ENCODE measurements at places on chromosomes 6 and 20. TPM values are rescaled to one million over a fixed set of nuclear protein-coding genes. Genes with fewer than 3 reads are reported as not detected.

- DNase-seq = no peak
Measured at GRCh38 chr6:79257381-79258205, 23.1 kb upstream of the HMGN3 start.

DNA sequence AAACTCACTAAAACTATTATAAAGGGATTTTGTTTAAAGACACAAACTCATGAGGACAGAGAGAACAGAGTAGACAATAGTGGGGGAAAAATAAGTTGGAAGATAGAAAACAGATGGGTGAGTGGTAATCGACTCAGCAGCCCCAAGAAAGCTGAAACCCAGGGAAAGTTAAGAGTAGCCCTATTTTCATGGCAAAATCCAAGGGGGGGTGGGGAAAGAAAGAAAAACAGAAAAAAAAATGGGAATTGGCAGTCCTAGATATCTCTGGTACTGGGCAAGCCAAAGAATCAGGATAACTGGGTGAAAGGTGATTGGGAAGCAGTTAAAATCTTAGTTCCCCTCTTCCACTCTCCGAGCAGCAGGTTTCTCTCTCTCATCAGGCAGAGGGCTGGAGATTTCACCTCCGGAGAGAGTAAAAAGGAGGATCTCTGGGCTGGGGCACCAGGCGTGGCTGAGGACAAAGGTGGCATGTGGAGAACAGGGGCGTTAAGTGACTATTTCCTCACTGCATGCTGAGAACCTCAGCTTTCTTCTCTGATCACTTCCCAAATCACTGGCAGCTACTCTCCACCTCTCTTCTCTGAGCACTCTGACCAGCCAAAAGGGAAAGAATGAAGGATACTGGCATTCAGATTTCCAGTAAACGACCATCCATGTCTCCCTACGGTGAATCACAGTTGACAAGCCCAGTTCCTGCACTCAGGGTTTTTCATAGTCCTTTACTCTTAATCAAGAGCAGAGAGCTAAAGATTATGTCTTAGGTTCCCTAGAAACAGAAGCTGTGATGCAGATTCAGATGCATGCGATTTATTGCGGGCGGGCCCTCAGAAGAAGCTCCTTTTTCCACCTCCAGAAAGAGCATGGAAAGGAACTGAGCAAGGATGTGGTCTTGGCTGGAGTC lies 7.3 kb upstream of the RNF24 start:
- no peak for DNase-seq

GRCh38 chr6:43203029-43203717 lies 21.2 kb downstream of the CUL9 start:
- DNase-seq = no peak

- DNase-seq = no peak
Measured at GRCh38 chr6:56151609-56152224, 95.7 kb downstream of the COL21A1 start.

DNA sequence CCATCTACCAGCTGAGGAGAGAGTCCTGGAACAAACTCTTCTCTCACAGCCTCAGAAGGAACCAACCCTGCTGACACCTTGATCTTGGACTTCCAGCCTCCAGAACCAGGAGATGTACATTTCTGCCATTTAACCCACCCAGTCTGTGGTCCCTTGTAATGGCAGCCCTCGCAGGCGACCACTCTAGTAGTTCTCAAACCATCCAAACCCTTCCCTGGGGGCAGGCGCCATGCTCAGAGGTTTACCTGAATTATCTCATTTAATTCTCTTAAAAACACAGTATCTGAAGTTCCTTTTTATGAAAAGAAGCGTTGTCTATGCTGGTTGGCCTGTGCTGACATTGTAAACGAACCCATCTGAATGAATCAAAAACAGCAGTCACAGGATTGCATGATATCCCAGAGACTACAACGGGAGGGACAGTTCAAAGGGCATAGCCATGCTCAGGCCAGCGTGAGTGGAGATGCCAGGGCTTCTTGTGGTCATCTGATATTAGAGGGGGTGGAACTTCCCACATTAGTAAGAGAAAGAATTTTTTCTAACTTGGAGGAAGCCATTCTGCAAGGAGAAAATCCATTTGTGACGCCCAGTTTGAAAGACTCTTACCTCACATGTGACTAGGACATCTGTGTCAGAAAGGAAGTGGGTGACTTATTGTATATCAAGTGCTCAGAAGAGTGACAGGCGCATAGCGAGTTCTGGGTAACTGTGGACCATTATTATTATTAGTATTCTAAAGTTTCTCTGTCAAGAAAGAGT lies 17.2 kb upstream of the TAGAP start:
- no peak for DNase-seq

- DNase-seq = no peak
Measured at GRCh38 chr20:25195962-25196785, 662 bp downstream of the ENTPD6 start.

DNA sequence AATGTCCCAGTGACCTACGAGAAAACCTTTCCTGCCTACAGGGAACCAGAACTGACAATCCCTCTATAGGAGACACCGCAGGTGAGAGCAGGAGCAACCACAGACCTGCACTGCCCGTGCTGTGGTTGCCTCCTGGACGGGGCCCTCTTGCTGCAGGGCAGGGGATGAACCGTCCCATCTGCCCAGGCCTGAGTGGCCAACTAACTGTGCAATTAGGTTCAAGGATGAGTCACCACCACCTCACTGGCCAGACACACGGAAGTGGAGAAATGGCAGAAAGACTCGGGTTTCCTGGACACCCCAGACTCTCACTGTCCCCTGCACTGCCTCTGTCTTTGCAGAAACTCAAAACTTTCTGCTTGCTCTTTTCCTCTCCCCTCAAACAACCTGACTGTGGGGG lies 13.8 kb upstream of the HLA-G start:
- DNase-seq = no peak

DNA sequence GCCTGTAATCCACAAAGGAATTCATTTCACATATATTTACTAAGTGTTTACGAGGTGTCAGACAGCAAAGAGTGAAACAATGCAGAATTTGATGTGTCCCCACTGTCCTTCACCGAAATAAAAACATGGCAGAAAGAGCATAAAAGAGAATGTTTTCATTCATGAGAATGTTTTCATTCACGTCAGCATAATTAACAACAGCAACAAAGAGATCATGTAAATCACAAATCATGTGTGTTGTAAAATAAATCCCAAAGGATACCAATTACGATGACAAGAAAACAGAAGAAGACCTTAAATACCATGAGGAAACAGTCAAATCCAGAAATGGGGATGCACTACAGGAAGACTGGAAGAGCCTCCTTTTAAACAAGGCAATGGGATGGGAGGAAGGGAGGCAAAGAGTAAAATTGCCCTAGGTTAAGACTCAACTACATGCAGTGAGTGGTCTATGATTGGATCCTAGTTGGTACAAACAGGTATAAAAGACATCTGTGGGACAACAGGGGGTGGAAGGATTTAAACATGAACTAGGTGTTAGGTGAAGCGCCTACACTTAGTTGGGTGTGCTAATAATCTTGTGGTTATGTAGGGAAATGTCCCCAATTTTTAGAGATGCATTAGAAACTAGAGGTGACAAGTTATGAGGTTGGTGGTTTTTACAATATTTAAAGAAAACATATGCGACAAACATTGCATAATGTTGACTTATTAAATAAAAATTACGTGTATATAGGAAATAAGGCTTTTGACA lies 1.5 kb downstream of the ZSCAN31 start:
- no peak for DNase-seq

DNA sequence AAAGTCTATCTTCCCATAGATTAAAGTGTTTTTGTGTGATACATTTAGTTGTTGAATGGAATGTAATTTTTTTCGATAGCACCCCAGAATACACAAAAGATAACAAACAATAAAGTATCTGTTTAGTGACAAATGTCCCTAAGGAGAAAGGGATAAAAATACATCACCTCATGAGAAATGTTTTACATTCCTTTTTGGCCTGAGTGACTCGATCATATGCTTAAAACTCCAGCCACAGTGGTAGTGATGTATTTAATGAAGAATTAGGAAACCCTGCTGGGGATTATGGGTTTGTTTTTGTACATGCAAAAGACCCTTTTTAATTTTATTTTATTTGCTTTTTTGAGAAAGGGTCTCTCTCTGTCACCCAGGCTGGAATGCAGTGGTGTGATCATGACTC lies 4.3 kb upstream of the SGK1 start:
- no peak for DNase-seq

DNA sequence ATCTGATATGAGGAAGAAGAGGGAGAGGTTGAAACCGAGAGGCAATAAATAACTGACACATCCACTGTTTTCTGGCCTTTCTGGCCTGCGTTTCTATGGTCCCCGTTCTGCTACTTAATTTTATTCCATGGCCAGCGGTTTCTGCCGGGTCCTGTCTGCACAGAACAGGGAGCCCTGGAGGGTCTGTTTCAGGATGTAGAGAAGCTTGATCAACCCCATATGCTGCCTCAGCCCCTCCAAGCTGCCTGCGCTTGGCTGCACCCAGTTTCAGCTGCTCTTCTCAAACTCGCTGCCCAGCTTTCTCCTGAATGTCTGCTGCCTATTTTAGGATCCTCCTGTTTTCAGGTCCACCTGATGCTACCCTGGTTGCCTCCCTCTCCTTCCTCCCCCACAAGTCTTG lies 18.5 kb upstream of the PACSIN1 start:
- DNase-seq = no peak

- DNase-seq = no peak
Measured at GRCh38 chr20:17806739-17807441, 107.1 kb downstream of the BANF2 start.

- no peak for DNase-seq
Measured at GRCh38 chr6:17881085-17881858, 106.2 kb downstream of the KIF13A start.

GRCh38 chr20:45850926-45851325 lies 6.3 kb downstream of the ACOT8 start:
- no peak for DNase-seq

DNA sequence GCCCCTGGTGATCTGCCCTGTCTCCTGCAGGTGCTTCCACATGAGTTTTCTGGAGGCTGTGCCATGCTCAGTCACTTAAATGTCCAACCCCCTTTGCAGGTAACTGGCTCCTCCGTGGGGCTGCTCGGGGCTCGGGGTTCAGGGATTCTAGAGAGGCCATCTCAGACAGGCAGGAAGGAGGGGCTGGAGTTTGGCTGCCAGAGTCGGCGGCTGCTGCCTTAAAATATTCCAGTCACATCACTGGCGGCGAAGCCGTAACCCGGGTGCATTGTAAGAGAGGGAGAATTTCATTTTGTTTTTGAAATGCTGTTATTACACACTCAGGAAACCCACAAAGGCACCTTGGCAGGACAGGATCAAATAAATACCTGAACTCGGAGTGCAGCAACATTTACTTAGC lies 212.9 kb upstream of the PMEPA1 start:
- DNase-seq = no peak

- DNase-seq = no peak
Measured at GRCh38 chr6:169566961-169567750, 134.7 kb downstream of the WDR27 start.

- DNase-seq = no peak
Measured at GRCh38 chr20:23358563-23358906, 3.4 kb upstream of the GZF1 start.

DNA sequence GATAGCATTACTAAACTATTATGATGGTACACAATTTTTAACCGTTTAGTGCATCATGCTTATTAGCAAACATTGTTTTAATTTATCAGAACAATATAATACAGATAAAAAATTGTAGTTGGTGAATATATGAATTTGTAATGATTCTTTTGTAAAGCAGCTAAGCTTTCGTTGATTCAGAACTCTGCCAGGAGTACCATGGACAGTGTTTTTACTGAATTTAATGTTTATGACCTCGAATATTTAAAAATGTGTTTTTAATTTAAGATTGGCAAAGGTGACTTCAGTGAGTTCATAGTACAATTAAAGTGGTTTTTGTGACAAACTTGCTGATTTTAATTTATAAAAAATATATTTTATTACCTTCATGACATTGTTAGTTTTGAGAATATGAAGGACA lies 10.0 kb downstream of the AFDN start:
- DNase-seq = no peak

DNA sequence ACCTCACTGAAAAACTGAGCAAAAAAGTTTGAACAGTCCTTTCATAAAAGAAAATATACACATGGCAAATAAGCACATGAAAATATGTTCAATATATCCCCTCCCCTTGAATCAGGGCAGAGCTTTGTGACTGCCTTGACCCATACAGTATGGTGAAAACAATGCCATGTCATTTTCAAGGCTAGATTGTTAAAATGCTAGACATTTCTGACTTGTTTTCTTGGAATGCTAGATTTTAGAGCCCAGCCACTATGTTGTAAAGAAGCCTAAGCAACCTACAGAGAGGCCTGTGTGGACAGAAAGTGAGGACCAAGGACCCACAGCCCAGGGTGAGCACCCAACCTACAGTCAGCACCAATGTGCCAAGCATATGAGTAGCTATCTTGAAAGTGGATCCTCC lies 17.1 kb upstream of the ASF1A start:
- DNase-seq = no peak

DNA sequence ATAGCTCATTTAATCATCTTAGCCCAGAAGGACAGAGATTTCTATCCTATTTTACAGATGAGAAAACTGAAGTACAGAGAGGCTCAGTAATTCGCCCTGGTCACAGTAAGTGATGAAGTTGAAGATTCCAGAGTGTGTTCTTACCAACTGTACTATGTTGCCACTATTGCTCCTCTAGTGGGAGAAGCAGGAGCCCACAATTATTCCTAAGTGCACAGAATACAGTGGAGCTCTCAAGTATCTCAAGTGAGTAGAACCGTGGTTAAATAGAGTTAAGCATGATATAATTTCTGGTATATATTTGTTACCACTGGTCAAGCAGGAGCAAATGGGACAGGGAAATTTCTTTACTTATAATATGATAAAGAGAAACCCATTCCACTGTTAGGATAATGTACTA lies 22.1 kb downstream of the REPS1 start:
- no peak for DNase-seq

GRCh38 chr6:3195695-3196497 lies 31.6 kb downstream of the TUBB2B start:
- no peak for DNase-seq

DNA sequence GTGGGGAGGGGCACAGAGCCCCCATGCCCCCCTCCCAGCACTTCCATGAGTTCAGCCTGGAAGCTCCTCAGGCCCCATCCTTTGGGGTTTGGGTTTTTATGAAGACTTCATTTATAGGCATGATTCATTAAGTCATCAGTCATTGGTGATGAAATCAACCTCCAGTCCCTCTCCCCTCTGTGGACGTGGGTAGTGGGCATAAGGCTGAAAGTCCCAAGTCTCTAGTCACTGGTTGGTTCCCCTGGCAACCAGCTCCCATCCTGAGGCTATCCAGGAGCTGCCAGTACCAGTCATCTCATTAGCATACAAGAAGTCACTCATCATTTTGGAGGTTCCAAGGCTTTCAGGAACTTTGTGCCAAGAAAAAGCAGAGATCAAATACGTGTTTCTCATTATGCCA lies 9.2 kb downstream of the TGM3 start:
- DNase-seq = no peak

STX11 gene
- 12.1 TPM for total RNA-seq

C6orf118 gene
- not detected for total RNA-seq

ZNF391 gene
- total RNA-seq = 2.3 TPM

ZNF334 gene
- 3.0 TPM for total RNA-seq

IRAK1BP1 gene
- 1.6 TPM for total RNA-seq

KCNK15 gene
- 60.0 TPM for total RNA-seq

HSD17B8 gene
- total RNA-seq = 15.0 TPM

HTR1E gene
- total RNA-seq = not detected

HDGFL1 gene
- not detected for total RNA-seq

RSPH9 gene
- not detected for total RNA-seq

MYMX gene
- not detected for total RNA-seq

ULBP2 gene
- 0.41 TPM for total RNA-seq

BTBD3 gene
- 12.3 TPM for total RNA-seq

Data from thoracic aorta (tissue), 2 donors.